Stimulated activated CD8-positive, alpha-beta memory T cell treated with anti-CD3 and anti-CD28 coated beads, Interleukin-7, amount 100 ng/mL, for 1 hour (primary cell): ENCODE measurements at places on chromosomes 7 and 10.

GRCh38 chr7:139991911-139992310, 70.8 kb downstream of the PARP12 start:
- no peak for DNase-seq

GRCh38 chr7:8168336-8168735, 93.6 kb downstream of the ICA1 start:
- DNase-seq = no peak

DNA sequence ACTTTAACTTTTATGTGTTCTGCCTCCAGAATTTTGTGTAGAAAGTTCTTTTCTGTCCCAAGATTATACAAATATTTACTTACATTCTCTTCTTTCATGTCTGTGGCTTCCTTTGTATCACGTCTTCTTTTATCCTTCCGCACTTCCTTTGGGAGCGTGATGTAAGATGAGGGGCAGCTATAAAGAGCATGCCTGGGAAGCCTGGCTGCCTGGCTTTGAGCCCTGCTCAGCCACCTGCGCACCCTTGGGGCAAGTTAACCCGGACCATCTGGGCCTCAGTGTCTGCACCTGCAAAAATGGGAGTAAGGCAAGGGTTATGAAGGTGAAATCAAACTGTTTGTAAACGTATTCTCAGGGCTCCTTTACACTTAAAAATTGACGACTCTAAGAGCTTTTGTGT, 25.2 kb downstream of the PALD1 start:
- no peak for DNase-seq

- no peak for DNase-seq
Observed at GRCh38 chr7:151665368-151665767, 145.7 kb upstream of the RHEB start.

GRCh38 chr10:133335246-133336117, 1.2 kb downstream of the CALY start:
- peak; percentile 69 for DNase-seq
